Femur (tissue), 1 donor: ENCODE measurements at places on chromosomes 16 and 17.

GRCh38 chr16:48831076-48831722 is 221.2 kb upstream of the N4BP1 start:
- DNase-seq, result no peak

DNA sequence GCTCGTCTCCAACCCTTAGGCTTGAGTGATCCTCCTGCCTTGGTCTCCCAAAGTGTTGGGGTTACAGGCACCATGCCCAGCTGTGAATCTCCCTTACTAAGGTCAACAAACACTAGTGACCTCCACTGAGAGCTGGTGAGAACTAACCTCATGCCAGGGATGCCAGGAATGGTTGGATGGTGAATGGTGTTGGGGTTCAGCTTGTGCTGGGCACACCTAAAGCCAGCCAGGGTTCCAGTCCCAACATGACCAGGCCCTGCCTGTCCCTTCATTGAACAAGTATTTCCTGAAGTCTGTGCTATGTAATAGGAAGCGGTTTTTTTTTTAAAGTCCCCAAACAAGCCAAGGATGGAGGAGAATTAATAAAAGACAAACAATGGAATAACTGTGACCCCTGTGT is 56.0 kb upstream of the TOB1 start:
- DNase-seq, result no peak

- peak; percentile 59 for DNase-seq
Observed at GRCh38 chr17:19338031-19338990, 24.2 kb downstream of the B9D1 start.

GRCh38 chr16:86044241-86044671 is 145.3 kb downstream of the IRF8 start:
- no peak for DNase-seq

- no peak for DNase-seq
Observed at GRCh38 chr16:67674851-67675578, 8.4 kb downstream of the C16orf86 start.

GRCh38 chr16:12245921-12246720 is 269.6 kb downstream of the SNX29 start:
- no peak for DNase-seq

DNA sequence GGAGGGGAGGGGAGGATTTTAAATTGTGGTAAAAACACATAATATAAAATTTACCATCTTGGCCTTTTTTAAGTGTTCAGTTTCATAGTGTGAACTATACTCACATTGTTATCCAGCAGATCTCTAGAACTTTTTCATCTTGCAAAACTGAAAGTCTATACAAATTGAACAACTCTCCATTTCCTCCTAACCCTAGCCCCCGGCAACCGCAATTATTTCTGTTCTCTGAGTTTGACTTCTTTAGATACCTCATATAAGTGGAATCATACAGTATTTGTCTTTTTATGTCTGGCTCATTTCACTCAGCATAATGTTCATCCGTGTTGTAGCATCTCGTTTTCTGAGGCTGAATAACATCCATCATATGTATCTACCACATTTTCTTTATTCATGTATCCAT is 30.0 kb upstream of the MRTFB start:
- DNase-seq, result no peak

- no peak for DNase-seq
Observed at GRCh38 chr16:49213594-49213993, 68.0 kb downstream of the CBLN1 start.

DNA sequence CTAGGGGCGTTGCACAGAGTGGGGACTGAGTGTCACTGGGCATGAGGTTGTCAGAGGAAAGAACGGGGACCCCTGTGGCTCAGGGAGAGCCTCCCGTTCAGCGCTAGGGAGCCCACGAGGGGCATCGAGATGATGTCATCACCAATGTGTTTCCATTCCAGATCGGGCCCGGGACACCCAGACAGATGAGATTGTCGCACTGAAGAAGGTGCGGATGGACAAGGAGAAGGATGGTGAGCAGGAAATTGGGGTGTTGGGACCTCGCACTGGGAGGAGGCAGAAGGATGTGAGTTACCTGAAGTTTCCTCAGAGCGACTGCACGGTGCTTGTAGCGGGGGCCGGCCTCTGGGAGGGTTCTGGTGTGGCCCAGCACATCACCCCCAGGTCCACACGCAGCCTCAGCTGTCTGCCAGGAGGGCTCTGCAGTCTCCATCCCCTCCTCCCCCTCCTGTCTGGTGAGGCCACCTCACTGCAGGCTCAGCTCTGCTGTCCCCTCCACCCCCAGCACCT is 4.0 kb downstream of the CDK10 start:
- no peak for DNase-seq

DNA sequence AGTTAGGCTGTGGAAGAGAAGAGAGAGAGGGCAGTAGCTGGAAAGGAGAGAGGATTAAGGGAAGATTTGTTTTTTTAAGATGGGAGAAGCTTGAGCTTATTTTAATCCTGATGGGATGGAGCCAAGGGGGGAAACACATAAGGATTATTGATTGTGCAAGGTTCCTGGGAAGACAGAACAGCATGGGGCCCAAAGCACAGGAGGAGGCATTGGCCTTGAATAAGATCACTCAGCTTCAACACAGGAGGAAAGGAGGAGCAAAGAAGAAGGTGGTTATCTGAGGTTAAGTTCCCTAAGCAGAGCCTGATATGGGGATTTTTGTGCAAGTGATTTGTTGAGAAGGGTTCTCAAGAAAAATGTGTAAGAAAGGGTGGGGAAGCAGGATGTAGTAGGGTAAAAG is 169.8 kb downstream of the ABCC12 start:
- no peak for DNase-seq

GRCh38 chr17:78862073-78863023 is 21.7 kb upstream of the USP36 start:
- DNase-seq, result peak; percentile 81

- no peak for DNase-seq
Observed at GRCh38 chr17:8843344-8843743, 24.1 kb downstream of the PIK3R6 start.

GRCh38 chr17:16013943-16014407 is 14.4 kb downstream of the TTC19 start:
- no peak for DNase-seq

- no peak for DNase-seq
Observed at GRCh38 chr17:4838309-4838785, 5.2 kb downstream of the MINK1 start.

- DNase-seq, result no peak
Observed at GRCh38 chr16:29757950-29758466, 12.2 kb upstream of the C16orf54 start.

- no peak for DNase-seq
Observed at GRCh38 chr17:49939318-49939717, 29.7 kb upstream of the DLX4 start.

- no peak for DNase-seq
Observed at GRCh38 chr16:10172848-10173655, 9.2 kb downstream of the GRIN2A start.

DNA sequence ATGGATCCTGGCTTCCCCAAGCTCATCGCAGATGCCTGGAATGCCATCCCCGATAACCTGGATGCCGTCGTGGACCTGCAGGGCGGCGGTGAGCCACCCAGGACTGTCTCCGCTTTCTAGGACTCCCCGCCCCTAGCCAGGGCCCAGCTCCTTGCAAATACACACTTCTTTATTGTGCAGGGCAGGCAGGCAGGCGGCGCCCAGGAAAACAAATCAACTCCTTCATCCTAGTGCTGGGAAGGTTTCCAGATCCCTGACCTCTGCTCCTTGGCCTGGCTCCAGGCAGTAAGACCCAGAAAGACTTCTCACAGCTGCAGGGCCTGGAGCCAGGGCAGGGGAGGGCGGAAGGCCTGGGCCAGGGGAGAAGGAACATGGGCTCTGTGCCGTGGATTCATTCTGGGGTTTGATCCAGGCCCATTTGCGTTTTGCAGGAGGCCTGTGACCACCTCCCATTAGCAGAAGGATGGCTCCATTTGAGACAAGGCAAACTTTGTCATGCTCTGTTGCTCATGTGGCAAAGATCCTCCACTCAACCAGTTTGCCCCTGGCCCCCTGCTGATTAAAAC is 6.0 kb upstream of the LPCAT2 start:
- peak; percentile 94 for DNase-seq

- DNase-seq, result no peak
Observed at GRCh38 chr16:20626966-20627365, 50.8 kb upstream of the ACSM2B start.

DNA sequence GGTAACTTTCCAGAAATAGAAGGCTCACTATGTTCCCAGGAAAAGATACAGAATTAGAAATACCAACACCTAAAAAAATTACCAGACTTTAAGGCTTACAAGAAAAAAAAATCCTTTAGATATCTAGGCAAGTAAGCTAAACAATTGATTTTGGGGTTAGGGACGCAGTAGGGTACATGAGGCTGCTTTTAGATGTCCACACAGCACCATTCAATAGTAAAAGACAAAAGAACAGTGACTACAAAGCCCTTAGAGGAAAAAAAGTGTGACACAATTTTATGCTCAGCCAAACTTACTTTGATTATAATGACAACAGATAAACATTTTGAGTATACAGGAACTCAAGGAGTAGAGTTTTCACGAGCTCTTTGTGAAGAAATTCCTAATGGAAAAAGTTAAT is 29.9 kb downstream of the METTL16 start:
- DNase-seq, result no peak

DNA sequence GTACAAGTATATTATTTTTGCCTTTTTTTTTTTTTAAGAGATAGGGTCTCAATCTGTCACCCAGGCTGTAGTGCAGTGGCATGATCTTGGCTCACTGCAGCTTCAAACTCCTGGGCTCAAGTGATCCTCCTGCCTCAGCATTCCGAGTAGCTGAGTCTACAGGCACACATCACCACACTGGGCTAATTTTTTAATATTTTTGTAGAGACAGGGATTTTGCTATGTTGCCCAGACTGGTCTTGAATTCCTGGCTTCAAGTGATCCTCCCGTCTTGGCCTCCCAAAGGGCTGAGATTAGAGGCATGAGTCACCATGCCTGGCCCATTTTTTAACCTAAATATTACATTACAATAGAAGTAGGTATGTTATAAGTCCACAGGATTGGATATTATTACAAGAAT is 3.2 kb downstream of the TERB1 start:
- DNase-seq, result no peak

DNA sequence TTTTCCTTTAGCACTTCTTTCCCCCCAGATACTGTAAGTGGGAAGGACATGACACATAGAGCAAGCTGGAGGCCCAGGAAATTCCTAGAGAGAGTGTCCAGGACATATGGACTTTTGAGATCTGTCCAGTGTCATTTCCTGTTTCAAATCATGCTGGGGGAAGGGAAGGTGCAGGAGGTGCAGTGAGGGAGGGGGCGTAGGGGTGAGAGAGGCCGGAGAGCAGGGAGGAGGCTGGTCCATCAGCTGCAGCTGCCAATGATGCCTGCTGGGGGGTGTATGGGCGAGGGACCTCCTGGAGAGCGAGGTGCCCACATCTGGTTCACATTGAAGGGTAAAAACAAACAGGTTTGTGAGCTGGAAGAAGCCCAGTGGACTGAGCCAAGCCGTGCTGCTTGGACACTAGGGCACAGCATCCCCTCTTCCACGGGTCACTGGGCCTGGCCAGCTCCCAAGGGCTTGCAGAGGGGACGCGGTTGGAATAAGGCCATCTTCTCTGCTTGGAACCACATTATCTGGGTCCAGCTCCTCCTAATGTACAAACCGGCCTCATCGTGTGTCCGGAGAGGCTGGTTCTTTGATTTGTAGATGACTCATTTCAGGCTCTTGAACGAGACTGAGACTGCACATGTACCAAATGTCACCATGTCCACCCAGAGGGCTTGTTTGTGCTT is 70.4 kb upstream of the SMURF2 start:
- peak; percentile 53 for DNase-seq

GRCh38 chr17:38469875-38470274 is 41.6 kb downstream of the ARHGAP23 start:
- DNase-seq, result no peak

DNA sequence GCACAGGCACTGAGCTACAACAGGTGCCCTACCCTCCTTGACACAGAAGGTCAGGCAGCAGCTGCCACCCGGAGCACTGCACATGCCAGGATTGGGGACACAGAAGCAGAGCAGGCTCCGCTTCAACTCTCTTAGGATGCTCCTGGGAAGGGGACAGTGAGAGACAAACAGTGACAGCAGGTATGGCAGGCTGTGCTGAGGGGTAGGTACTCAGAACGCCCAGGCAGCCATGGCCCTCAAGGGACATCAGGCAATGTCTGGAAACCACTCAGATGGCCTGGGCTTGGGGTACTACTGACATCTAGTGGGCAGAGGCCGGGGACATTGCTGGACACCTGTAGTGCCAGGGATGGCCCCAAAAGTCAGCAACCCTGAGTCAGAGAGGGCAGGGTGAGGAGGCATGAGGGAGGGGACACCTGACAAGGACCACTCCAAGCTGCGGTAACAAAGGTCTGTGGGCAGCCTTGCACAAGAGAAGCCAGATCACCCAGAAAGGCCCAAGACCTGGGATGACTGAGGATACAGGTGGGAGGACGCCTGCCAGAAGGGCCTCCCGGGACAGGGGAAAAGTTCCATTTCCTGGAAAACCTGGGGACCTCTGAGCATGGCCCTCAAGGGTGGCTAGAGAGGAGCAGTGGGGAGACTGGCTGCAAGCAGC is 21.2 kb downstream of the PEMT start:
- no peak for DNase-seq

- no peak for DNase-seq
Observed at GRCh38 chr17:42203354-42203753, 9.1 kb upstream of the GHDC start.

GRCh38 chr17:65560628-65561451 is 608 bp downstream of the AXIN2 start:
- peak; percentile 92 for DNase-seq

GRCh38 chr17:74214484-74215341 is 1.3 kb downstream of the TTYH2 start:
- peak; percentile 47 for DNase-seq

DNA sequence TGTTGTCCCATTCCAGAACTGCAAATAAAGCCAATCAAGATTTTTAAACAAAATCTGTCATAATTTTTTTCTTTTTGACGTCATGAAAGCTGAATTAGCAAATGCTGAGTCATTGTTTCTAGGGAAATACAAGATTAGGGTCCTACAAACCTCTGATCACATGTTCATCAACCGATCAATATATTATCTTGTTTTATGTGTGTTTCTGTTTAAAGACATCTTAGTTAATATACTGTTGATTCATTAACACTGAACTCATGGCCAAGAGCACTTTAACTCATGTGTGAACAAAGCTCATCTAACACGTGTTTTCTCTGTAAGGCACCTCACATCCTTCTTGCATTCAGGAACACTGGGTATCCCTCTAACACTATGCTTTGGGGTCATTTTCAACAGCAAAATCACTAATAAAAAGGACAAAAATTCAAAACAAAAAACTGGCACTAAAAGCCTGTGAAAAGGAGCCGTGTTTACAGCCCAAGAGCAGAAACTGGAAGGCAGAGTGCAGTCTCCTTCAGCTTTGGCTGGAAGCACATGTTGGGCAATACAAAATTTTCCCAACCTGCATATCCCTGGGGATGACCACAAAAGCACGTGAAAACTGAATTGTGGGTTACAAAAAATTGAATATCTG is 102.5 kb downstream of the PARN start:
- no peak for DNase-seq
